ENCODE measurements at places on chromosomes 3 and 15.

GRCh38 chr3:18443665-18444594 is 18.8 kb upstream of the SATB1 start:
- DNase-seq = no peak

- no peak for DNase-seq
Observed at GRCh38 chr3:159787178-159787574, 201.5 kb upstream of the IL12A start.

- DNase-seq = no peak
Observed at GRCh38 chr3:63521657-63522056, 130.8 kb upstream of the SNTN start.

GRCh38 chr3:194058189-194058571 is 77.8 kb upstream of the HES1 start:
- DNase-seq = peak; percentile 73

DNA sequence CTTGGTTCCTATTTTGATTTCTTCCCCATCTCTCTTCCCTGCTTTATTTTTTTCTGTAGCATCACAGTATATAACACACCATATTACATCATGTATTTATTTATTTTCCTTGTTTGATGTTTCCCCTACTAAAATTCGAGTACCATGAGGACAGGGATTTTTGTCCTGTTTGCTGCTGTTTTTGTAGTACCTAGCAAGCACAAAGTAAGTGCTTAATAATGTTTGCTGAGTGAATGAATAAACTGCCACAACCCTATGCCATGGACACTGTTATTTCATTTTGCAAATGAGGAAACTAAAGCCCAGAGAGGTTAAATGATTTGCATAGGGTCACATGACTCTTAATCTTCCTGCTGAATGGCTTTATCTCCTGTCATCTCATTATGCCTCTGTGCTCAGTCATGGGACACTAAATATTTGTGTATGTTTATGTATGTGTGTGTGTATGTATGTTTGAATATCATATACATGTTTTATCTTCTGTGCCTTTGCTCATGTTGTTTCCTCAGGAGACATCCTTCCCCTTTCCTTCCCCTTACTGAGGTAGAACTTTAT is 26.1 kb upstream of the MGA start:
- no peak for DNase-seq

GRCh38 chr15:43531018-43531670 is 13.7 kb downstream of the MAP1A start:
- no peak for DNase-seq

GRCh38 chr3:186075931-186076567 is 32.8 kb downstream of the ETV5 start:
- DNase-seq = no peak

DNA sequence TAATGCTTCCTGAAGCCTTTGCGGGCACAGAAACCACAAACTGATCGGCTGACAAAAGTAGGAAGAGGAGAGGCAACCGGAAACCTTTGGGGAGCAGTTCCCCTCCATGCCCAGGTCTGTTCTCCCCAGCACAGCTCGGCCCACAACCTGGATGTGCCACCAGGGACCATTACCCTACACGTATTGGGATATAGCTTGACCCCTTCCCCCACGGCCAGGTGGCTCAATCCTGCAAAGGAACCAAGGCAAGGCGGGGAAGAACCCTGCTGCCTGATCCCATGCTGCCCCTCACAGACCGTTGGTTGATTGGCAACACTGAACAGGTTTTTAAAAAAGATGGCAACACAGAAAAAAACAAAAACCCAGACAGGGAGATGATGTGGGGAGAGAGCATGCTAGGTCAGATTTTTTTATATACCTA is 19.7 kb upstream of the TCAIM start:
- DNase-seq = peak; percentile 18

GRCh38 chr3:54861248-54862067 is 66.4 kb downstream of the LRTM1 start:
- DNase-seq = no peak

DNA sequence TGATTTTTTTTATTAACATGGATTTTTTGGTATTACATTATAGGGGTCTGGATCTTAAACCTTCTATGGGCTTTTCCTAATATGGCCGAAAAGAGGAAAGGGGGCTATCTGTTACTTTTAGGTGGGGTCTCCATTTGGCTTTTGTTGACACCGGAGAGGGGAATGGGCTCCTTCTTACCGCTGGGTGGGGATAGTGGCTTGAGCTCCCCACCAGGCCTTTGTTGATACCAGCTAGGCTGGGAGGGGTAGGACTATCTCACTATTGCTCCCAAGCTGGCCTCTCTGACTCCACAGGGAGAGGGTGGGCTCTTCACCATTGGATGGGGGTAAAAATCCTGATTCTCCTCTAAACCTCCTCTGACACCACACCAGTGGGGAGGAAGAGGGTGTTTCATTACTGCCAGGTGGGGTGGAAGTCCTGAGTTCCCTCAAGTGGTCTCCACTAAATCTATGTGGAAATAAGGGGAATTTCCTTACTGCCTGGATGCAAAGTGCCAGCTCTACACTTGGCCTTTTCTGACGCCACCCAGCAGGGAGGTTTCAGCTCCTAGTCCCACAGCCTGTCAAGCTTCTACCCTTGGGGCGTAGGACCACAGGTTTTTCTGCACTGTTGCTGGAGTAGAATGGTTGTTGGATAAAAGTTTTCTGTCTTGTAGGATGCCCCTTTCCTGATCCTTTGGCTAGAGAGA is 572.3 kb downstream of the MAGI1 start:
- DNase-seq = no peak

DNA sequence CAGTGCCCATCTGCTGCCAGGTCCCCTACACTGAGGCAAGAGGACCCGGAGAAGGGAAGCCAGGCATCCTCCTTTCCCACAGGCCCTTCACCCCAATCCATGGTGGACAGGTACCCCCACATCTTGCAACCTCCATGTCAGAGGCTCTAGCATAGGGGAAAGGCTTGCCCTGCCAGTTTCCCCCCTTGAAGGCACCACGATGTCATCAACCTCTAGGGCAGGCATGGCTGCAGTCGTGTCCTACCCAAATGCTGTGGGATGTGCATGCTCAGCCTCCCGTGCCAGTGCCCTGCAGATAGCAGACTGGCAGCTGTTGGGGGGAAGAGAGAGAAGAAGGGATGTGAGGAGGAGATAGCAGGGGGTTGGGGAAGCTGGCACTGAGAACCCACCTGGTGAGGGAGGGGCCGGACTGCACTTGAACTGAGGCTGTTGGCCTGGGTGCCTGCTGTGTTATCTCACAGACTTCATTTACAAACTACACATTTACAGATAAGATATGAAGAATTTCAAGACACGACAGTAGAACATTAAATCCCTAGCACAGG is 197.5 kb downstream of the ADAMTS9 start:
- no peak for DNase-seq

DNA sequence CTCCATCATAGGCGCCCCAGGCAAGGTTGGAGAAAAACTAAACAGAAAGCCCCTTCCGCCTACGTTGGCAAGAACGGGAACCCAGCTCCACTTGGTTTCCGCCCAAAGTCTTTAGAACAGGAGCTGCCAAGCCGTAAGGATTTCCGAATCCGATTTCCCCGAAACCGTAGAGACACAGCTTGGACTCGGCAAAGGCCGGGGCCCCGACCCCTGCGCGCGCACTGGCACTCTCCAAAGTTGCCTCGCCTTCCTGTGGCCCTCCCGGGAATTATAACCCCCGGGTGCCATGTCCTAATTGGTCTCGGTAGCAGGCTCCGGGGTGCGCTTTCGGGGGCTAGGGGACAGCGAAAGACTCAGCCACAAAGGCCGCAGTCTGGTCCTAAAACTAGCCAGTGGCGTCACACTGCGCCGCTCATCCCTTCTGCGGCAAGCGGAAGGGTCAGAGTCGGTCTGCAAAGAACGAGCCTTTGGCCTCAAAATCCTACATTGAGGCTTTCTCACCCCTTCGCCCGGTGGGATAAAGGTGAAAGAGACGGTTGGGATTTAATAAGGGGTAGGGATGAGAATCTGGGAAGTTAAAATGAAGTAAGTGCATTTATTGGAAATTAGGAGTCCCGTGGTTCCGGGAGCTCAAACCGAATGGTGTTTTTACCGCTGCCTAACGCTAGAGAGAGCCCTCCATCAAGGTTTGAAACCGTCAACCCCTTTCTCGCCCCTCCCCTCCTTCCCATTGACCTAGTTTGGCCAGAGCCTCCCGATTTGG is 6.8 kb downstream of the BCL6 start:
- peak; percentile 93 for DNase-seq

DNA sequence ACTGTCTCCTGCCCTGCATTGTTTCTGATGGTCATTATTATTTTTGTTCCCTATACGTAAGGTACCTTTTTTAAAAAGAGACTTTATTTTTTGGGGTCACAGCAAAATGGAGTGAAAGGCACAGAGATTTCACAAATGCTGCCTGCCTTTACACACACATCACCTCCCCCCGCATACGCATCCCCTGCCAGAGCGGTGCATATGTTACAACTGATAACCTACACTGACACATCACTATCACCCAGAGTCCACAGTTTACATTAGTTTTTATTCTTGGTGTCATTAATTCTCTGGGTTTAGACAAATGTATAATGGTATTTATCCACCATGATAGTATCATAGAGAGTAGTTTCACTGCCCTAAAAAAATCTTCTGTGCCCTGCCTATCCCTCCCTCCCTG is 43.6 kb upstream of the KLF13 start:
- DNase-seq = no peak

GRCh38 chr15:62968699-62969098 is 73.8 kb upstream of the TPM1 start:
- no peak for DNase-seq

GRCh38 chr15:66570327-66570726 is 4.5 kb upstream of the LCTL start:
- DNase-seq = no peak

DNA sequence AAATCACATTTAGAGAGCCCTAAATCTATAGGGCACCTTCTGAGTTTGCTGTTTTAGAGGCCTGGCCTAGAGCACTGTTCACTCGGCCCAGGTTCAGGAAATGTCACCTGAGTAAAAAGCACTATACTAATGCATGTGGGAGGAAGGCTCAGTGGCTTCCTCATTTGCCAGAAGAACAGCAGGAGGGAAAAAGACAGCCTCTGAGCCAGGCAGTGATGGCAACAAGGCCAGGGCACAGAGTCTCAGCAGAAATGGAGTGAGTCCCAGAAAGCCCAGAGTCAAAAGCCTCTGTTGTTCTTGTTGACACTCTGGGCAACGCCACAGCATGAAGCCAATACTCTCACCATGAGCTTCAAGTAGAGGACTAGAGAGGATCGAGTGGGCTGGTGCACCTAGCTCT is 25.9 kb downstream of the LTF start:
- DNase-seq = no peak

DNA sequence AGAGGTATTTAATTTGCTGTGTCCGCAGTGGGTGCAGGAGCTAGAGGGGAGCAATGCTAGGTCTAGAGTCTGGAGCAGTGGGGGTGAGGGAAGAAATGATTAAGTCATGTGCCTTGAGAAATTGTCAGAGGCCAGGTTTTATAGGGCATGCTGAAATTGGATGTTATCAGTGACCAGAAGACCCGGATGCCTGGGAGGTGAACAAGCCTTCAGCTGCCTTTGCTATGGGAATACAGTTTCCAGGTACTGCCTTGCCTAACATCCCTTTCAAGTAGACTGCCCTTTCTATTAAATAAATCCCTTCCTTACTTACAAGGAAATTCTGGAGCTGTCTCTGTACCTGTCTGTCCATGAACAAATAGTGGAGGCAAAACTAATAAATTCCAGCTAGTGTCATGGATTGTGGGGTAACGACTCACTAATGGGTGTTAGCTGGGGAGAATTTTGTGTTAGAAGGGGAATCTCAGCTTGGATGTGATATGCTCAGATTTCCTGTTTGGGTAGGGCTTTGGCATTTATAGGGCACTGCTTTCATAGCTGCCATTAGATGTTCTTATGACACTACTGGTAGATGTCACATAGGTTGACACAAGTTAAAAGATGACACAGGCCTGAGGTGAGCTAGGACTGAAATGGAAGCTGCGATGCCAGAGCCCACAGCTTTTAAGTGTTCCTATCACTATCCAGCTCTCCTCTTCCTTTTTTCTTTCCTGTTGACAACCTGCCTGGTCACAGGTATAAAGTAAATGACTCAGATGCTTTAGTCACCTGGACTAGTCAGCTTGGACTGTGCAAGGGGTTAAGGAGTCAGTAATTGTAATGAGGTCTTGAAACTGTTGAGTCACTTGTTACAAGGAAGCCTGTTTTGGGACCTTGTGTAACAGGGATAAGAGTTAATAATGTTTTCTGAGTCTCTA is 21.3 kb downstream of the CHD2 start:
- no peak for DNase-seq

DNA sequence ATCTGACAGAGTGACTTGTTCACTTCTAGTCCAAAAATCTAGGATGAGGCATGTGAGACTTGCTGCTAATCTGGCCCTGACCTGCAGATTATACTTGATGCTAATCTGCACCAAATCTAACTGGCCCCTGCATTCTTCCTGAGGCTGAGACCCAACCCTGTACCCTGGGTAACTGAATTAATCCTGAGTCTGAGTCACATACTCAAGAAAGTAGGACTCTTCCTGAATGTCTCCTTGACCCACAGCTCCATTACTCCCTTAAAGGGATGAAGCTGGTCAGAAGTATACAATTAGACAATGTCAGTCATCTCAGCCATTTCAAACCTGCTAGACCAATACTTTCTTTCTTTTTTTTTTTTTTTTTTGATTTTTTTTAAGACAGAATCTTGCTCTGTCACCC is 25.5 kb downstream of the PTPN9 start:
- DNase-seq = no peak

DNA sequence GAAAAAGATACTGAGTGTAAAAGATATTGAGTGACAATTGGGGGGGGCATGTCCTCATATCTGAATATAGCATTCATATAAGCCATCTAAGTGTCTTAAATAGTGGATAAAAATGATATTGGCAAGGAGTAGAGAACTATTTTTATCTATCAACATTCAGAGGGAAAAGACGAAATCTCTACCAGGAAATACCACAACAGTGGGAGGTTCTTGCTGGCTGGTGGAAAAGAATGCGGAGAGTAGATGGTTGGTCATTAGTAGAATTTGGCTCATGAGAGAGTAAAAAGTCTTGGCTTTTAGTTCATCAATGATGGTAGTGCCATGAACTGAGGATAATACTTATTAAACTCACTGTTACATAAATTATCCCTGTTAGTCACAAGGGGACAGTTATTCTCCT is 4.8 kb upstream of the TCF12 start:
- DNase-seq = no peak

DNA sequence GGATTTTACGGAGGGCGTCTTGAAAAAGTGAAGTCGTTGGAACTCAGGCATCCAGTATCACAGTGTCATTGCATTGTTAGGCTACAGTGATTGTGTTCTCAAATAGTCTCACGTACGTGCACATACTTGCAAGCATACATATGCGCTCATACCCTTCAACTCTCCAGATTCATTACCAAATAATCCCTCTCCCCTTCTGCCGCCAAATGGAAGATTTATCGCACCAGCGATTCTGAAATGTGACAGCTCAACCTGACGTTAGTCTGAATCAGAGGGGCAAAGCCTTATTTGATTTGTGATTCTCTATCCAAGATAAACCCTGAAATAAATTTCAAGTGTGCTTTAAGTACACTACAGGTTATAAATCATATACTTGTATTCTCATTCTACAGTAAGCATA is 119.4 kb downstream of the GADL1 start:
- no peak for DNase-seq

- DNase-seq = no peak
Observed at GRCh38 chr15:70823196-70823595, 30.8 kb downstream of the LARP6 start.

GRCh38 chr15:61421470-61421869 is 192.4 kb upstream of the RORA start:
- no peak for DNase-seq

All from NT2/D1 (cell line).